ENCODE measurements at places on chromosomes 2 and 18.

GRCh38 chr2:178928077-178928476 is 120.9 kb upstream of the TTN start:
- no peak for DNase-seq

GRCh38 chr2:172833898-172834297 is 98.3 kb downstream of the RAPGEF4 start:
- DNase-seq: no peak

GRCh38 chr2:106062627-106063026 is 131.5 kb downstream of the UXS1 start:
- DNase-seq: no peak

GRCh38 chr2:128016620-128017019 is 11.2 kb downstream of the SAP130 start:
- DNase-seq: no peak

DNA sequence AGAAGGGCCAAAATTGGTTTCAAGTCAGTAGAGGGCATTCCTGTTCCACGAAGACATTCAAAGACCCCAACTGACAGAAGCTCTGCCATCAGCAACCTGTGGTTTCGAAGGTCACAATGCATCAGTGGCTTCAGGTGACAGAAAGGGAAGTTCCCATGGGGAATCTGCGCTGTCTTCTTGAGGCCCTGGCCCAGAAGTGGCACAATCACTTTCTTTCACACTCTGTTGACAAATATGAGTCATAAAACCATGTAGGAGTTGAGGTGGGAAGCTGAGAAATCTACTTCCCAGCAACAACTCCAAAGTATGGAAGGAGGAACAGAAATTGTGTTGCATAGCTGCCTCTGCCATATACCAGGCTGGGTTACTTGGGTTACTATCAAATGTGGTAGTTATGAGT is 621.1 kb upstream of the FANCL start:
- no peak for DNase-seq

DNA sequence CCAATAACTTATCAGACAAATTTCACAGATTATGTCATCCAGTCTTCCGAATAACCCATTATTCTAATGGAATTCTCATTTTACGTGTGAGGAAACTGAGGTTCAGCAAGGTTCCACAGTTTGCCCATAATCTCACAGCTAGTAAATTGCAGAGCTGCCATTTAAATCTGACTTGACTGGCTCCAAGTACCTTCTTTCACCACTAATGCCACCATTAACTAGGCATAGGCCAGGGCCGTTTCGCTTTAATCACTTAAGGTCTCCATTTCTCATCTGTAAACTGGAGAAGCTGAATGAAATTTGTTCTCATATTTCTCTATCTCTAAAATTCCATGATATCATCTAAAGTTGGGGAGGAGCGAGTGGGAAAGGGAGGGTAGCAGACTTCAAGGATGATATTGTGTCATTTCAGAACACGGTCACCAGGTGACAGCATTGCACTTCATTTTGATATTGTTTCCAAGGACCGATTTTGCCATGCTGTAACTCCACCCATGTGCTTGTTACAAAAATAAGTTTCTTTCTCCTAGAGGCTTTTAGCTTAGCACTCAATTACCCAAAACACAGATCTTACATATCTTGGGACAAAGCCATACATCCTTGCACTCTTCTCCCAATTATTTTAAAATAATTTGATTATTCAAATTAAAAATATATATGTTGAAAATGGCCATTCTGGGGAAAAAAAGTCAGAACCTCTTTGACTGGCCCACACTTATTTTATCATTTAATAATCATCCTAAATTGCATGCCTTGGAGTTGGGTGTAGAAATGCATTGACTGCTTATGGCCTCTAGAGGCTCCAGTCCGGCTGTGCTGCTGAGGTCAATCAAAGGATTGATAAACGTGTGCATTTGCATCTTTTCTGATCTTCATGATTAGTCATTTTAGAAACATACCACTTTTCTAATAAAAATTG is 123.8 kb downstream of the AKAIN1 start:
- no peak for DNase-seq

- no peak for DNase-seq
Measured at GRCh38 chr18:58556331-58557007, 72.4 kb downstream of the ALPK2 start.

- DNase-seq: no peak
Measured at GRCh38 chr18:46502444-46502843, 154.6 kb downstream of the LOXHD1 start.

DNA sequence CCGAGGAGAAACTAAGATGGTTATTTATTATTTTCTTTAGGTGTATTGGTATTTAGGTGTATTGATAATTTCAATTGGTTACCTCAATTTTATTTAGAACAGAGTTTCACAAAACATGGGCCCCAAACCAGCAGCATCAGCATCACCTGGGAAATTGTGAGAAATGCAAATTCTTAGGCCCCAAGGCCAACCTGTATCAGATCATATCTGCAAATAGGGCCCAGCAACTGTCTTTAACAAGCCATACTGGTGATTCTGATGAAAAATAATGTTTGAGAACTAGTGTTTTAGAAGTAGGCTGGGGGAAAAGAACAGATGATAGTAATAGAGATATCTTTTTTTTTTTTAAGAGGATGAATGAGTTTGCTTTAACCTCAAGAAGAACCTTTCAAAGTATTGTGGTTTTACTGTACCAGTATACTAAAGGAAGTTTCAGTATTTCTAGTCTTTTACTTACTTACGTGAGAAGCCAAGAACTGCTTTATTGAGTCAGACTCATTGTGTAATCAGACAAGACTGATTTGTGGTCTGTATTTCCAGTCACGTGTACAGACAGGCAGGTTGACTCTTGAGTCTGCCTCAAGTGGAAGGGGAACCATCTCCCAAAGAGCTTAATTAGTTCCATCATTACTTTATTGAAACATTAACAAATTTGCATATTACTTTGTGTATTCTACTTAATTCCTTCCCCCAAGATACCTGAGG is 60.4 kb upstream of the GAREM1 start:
- DNase-seq: no peak
